ENCODE measurements at places on chromosomes 4 and X. TPM values are rescaled to one million over a fixed set of nuclear protein-coding genes. Genes with fewer than 3 reads are reported as not detected.

GRCh38 chr4:64330143-64330542 lies 79.1 kb downstream of the TECRL start:
- DNase-seq, result peak; percentile 11

Gene UGT2A1
- not detected for total RNA-seq

GRCh38 chr4:154691229-154691628 lies 52.6 kb upstream of the LRAT start:
- no peak for DNase-seq

- DNase-seq, result peak; percentile 49
Observed at GRCh38 chrX:34300871-34301270, 168.8 kb upstream of the FAM47A start.

DNA sequence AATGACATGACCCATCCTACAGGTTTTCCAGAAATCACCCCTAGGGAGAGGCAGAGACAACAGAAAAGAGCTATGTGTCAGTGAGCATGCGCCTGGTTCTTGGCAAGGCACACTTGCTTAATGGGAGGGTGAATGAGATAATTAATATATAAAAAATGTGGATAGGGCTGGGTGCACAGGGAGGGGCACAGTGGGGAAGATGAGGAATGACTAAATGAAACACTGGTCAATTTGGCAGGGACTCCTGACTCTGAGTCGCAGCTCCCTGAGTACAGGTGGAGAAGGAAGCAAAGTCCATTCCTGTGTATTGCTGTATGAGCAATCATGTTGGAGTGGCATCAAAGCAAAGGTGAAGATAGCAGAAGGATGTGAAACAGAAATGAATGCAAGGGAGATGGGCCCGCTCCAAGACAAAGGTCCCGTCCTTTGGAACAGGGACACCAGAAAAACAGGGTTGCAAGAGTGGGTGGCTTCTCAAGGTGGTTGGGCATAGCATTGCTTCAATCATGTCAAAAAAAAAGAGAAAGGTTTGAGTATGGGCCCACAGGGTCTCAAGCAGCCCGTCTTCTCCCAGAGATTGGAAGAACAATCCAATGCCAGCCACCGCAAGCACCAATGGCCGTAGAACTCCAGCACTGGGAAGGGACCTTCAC lies 278.4 kb upstream of the AGTR2 start:
- DNase-seq, result no peak

DNA sequence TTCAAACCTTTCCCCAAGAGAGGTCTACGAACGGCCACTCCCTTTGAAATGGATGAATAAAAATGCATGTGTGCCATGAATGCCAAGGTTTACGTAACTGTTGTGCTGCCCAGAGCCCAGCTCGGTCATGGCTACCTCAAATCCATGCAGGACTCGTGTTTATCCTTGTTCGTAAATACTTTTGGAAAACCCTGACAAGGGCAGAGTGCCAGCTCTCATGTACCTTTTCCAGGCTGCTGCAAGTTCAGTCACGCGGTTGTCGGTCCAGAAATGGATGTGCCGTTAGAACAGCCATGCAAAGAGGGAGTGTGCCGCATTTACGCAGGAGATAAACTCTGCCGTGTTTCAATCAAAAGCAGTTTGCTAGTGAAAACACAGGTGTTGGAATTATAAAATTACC lies 123.4 kb downstream of the AMELX start:
- DNase-seq, result no peak

Gene POLR2B
- 62.6 TPM for total RNA-seq

DNA sequence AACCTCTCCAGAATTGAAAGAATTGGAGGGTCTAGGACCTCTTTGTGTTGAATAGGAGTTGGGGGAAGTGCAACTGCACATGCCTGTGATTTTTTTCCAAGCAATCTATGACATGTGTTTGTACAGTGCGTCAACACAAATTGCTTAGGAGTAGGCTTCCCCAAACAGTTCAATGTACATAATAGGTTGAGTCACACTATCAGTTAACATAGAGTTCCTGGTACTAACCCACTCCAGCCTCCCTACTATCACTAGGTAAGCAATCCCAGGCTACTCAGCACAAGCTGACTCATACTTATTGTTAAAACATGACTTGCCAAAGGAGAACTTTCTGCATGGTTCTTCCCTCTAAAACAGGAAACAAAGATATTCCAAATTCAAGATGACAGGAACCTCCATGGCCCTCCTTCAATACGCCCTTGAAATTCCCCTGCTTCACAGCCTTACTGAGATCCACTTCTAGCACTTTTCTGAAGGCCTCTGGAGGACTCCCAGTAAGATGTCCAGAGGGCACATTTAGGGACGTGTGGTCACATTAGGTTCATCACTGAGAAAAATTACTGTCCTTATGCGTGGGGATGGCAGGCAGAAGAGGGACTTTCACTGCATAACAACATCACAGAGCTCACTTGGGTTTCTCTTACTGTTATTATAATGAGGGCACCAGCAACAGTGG lies 8.4 kb upstream of the VSIG1 start:
- peak; percentile 80 for DNase-seq

DNA sequence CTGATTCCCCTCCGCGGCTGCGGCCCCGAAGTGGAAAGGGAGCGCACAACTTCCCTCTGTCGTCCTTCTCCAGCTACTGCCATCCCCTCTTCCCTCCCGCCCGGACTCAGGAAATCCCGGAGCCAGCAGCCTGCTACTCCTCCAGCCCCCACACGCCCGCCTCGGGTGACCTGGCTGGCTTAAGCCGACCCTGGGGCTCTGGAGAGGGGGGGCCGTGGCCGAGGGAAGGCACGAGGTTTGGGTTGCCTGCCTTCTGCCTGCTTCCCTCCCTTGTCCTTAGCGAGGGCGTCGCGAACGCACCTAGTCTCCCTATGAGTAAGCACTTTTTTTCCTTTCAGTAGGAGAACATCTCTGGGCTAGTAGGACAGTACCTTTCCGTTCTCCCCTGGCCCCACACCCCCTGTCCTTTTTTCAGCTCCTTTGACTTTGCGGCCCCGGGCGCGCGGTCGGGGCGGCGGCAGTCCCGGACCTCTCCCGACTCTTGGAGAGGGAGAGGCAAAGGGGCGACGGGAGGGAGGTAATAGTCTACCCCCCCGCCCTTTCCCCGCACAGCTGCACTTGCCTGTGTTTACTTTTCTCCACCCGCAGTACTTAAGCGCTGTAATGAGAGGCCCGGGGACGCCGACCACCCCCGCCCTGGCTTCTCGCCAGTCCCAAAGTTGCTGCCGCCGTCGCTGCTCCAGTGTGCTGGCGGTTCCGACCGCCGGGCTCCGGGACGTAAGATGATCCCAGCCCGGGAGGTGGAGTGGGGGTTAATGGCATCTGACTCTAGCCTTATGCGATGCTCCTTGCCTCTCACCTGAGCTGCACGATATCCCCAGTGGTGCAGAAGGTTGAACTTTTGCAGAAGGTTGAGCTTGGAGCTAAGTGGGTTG lies 868 bp downstream of the PLS3 start:
- DNase-seq, result peak; percentile 50

- no peak for DNase-seq
Observed at GRCh38 chr4:41015016-41015675, 199.2 kb downstream of the APBB2 start.

DNA sequence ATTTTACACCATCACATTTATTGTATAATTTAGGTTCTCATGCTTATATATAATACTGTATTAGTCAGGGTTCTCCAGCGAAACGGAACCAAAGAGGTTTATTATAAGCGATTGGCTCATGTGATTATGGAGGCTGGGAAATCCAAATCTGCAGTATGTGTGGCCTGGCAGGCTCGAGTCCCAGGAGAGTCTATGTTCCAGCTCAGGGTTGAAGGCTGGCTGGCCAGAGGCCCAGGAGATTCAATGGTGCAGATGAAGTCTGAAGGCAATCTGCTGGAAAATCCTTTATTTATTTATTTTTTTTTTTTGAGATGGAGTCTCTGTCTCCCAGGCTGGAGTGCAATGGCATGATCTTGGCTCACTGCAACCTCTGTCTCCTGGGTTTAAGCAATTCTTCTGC lies 63.0 kb upstream of the WDFY3 start:
- no peak for DNase-seq

GRCh38 chrX:153934148-153934761 lies 582 bp downstream of the NAA10 start:
- peak; percentile 21 for DNase-seq

Gene BEX1
- not detected for total RNA-seq

DNA sequence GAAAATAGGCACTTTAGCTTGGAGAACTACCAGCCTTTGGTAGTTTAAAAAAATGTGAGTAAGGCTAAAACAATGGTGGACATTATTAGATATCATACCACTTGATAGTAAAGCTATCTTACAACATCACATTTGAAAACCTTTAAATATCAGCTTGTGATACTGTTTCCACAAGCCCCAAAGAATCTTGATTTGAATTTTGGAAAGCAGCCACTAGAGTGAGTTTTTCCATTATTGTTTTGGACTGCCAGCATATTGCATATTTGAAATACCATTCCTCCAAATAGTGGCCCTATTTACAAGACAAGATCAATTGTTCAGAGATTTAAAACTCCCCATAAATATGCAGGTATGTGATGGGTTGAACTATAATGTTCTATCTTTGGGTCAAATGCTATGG lies 303.0 kb upstream of the PRPS2 start:
- no peak for DNase-seq

DNA sequence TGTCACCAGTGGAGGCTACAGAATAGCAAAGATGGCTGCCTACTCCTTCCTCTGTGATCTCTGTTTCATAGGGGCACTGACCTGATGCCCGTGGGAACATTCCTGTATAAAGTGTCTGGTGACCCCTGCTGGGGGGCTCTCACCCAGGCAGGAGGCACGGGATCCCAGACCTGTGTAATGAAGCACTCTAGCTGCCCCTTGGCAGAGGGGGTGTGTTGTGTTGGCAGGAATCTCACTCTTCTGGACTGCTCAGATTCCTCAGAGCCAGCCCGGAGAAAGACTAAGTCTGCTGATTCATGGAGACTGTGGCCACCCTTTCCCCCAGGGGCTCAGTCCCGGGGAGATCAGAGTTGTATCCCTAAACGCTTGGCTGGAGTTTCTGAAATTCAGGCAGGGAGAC lies 648.3 kb downstream of the SPRY1 start:
- DNase-seq, result no peak

- DNase-seq, result no peak
Observed at GRCh38 chr4:134278675-134279074, 77.1 kb upstream of the PABPC4L start.

GRCh38 chr4:1751919-1752283 lies 30.6 kb downstream of the TACC3 start:
- no peak for DNase-seq

GRCh38 chr4:52290466-52290865 lies 239.4 kb downstream of the SPATA18 start:
- no peak for DNase-seq

- DNase-seq, result no peak
Observed at GRCh38 chrX:74351760-74352159, 47.8 kb downstream of the ZCCHC13 start.

DNA sequence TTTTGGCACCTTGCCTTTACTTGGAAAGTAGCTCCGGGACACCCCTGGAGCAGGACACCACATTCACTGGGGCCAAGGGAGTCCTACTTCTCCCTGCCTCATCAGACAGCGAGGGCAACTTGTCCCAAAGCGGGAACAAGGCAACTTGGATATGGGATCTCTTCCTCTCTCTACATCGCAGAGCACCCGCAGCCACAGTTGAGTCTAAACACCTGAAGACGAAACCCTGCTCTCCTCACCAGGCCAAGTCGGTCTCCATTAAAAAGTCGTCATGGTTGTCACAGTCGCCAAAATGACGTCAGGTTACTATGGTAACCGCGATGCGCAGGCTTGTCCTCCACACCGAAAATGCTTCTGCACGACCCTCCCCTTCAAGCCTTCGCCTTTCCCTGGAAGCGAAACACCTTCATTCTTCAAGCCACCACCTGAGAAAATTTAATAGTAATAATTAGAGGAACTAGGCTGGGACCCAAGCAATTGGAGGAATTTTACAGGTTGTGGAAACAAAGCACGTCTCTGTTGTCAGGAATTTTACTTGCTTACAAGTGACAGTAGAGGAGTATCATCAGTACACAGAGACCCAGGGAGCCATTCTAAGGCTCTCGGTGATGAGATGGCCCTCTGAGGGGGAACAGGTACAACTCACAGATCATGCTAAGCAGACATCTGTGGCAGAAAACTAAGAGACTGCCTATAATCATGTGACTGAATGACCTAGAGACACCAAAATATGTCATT lies 30.5 kb upstream of the TCEAL4 start:
- DNase-seq, result no peak

Gene STATH
- not detected for total RNA-seq

DNA sequence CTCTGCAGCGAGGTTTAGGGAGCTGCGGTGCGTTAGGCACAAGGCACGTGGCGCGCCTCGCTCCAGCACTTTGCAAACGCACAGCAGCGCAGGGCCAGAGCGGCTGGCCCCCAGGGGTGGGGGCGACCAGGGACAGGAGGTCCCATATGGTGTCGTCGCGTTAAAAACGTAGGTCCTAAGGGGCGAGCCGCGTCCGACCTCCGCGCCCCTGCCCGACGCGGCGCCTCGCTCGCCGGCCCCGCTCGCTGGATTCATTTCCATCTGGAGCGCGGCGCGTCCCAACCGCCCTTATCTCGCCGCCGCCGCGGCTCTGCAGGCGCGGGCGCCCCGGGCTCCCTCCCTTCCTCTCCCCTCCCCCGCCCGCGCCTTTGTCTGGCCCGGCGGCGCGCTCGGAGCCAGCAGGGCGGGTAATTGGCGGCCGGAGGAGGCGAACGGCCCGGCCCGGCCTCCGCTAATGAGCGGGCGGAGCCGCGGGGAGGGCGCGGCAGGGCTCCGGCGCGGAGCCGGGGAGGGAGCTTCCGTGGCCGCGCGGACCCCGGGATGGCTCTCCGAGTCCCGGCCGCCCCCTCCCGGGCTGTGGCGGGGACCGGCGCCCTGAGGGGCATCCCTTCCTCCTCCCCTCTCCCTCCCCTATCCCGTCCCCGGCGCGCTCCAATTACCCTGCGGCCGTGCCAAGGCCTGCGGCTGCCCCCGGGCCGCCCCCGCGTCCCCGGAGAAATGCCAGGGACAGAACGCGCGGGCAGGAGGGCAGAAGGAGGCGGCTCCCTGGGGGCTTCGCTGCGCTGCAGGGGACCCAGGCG lies 409.0 kb downstream of the BCOR start:
- DNase-seq, result peak; percentile 48

- no peak for DNase-seq
Observed at GRCh38 chr4:112859456-112860184, 189.8 kb upstream of the ANK2 start.

- DNase-seq, result peak; percentile 81
Observed at GRCh38 chr4:174283507-174284471, at the start of the genes CEP44 and FBXO8. Gene CEP44 (plus strand): TSS chr4:174283911. CDS start chr4:174299122, 15,211 bp downstream. Gene FBXO8 (minus strand): TSS chr4:174283667. CDS start chr4:174263092, 20,575 bp downstream.

Gene SYN1
- total RNA-seq, result not detected

All from HT-29 (cell line).